ENCODE measurements at places on chromosomes 16 and 17. TPM values are rescaled to one million over a fixed set of nuclear protein-coding genes. Genes with fewer than 3 reads are reported as not detected.

DNA sequence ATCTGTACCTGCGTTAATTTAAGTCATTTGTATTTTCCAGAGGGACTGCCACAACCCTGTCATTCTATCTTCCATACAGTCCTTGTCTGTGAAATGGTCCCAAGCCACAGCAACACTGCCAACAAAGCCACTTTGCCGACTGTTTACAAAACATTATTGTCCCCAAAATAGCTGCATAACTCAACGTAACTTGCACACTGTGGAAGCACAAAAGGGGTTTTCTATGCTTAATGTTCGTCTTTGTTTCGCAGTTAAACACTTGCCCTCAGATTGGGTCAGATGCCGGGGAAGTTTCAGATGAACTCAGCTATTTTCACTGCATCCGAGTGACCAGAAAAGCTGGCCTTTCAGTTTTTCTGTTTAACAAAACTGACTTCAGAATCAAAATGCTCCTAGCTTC lies 4.6 kb downstream of the SEC14L5 start:
- no peak for DNase-seq

DNA sequence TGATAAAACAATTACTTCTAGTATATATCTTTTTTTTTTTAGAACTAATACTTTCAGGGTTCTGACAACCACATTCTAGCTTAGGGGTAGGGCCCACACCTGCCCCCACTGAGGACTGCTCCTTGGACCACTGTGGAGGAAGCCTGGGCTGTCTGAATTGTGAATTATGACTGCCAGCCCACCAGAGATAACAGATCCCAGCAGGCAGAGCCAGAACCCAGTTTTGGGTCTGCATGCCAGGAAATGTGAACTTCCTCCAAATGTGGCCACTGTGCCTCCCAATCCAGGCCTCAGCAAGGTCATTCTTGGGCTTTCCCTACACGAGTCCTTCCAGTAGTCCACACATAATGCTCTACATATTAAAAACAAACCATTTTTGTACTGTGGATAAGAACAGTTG lies 15.9 kb downstream of the VEZF1 start:
- no peak for DNase-seq

DNA sequence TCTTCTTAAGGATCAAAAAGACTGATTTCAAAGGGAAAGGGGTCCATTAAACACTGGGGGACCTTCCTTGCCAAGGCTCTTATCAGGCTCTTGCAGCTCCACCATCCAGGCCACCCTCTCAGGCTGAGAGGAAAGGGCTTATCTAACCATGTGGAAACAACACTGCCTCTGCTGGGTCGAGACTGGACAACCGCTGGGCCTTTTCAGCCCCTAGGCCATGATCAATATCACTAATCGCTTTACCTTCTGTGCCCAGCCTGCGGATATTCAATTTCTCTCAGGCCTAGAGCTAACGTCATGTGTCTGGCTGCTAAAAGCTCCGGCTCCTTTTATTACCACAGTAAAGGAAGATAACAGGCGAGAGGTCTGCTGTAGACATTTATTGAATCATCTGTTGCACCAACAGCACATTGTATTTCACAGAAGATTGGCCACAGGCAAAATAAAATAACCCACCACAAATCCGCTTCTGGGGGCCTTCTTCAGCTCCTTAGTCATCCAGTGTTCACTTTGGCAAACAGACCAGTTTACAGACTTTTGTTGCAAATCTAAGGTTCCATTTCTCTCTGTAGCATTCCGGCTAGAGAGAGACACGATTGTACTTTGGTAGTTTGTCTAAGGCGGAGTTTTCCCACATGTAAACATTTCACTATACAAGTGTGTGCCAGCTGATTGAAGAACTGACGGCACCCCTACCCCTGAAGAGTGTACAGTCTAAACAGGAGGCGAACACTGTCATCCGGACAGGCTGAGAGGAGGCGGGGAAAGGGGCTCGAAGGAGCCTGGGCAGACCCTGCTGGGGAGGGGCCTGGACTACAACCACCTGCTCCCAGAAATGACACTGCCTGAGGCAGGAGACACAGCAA lies 13.9 kb downstream of the CYB561 start:
- DNase-seq: no peak

GRCh38 chr16:53904533-53904932 lies 200.6 kb downstream of the FTO start:
- no peak for DNase-seq

RETREG3 gene
- 23.6 TPM for total RNA-seq

DNA sequence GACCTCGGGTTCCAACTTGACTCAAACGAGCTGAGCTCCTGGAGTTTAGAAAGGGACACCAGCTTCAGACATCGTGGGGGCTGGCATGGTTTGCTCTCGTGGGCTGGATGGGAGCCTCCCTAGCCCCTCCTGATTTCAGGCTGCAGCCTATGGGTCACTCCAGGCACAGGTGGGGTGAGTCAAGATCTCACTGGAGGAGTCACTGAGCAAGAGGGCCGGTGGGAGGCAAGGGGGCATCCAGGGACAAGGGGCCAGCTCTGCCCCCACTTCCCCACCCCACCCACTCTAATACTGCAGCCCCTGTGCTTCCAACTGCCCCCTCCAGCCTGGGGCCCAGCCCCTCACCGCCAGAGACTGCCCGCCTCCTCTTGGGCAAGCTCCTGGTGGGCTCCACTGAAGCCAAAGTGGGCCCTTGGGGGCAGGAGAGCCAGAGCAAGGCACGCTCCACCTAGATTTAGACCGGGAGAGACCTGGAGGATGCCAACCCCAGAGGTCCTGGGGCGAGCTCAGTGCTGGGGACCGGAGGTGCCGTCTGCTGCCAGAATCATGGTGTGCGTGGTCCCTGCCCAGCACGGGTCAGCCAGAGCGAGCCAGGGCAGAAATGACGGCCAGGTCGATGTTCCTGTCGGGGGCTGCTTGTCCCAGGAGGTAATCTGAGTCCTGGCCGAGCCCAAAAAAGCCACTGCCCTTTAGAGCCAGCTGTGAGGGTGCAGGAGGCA lies 6.4 kb downstream of the SLC16A3 start:
- no peak for DNase-seq

HAP1 gene
- total RNA-seq: 1.7 TPM

GRCh38 chr17:2899906-2900305 lies 103.7 kb downstream of the RAP1GAP2 start:
- no peak for DNase-seq

- no peak for DNase-seq
Observed at GRCh38 chr17:81080019-81080418, 45.1 kb downstream of the BAIAP2 start.

- DNase-seq: no peak
Observed at GRCh38 chr17:11671126-11671525, 72.9 kb downstream of the DNAH9 start.

GRCh38 chr17:77959926-77960521 lies 1.5 kb downstream of the TNRC6C start:
- DNase-seq: peak; percentile 53

DNA sequence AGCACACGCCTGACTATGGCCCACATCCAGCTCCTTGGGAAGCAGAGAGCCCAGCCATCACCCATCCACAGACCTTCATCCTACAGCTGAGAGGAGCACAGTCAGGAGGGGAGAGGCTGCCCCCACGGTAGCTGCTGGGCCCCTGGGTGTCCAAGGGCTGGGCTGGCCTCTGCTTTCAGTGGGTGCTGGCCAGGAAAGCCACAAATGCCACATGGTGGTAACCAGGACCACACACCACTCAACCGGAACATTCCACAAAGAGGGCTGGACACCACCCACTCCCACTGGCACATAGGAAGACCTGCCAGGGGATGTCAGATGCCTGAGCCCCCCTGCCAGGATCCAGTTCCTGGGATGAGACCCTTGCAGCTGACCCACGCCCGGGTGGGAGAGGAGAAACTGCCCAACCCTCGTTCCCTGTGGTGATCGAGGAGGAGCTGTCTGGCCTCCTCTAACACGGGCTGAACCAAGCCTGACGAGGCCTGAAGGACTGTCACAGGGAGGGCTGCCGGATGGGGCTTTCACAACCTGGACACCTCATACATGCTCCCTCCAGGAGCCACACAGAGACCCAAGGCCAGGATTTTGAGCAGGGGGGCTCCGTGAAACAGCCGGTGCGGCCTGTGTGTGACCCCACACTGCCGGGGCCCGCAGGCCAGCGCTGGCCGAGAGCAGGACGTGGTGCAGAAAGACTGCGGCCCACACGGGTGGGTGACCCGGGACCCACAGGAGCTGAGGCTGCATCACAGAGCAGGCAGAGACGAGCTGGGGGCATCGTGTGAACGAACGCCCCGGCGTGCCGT lies 30.7 kb downstream of the PIEZO1 start:
- DNase-seq: no peak

DNA sequence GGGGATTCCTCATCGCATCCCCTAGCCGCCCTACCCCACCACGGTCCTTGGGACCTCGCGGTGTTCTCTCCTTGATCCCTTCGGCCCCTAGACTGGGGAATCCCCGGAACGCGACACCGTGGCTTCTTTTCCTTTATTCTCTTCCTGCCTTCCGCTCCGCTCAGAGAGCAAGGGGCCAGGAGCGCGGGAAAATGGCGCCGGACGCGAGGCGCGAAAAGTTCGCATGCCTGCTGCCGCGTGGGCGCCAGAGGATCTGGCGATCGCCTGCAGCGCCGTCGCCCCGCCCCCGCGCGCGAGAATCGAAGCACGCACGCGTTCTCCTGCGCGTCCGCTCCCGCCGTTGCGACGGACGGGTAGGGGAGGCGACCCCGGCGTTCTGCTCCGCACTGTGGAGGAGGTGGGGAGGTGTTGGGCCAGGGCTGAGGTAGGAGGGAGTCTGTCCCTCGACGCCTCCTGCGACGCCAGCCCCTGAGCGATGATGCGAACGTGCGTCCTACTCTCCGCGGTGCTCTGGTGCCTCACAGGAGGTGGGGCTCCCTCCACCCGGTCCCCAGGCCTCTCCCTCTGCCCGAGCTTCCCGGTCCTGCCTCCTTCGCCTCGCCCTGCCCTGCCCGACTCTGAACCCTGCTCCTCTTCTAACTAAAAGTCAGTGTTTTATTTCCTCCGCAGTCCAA lies at the start of gene ZPBP2:
Gene ZPBP2, plus strand, starts transcription at position 323 of the 674 bp plus-strand sequence. Its CDS starts 153 bp downstream, at position 476.
- DNase-seq: no peak

DNA sequence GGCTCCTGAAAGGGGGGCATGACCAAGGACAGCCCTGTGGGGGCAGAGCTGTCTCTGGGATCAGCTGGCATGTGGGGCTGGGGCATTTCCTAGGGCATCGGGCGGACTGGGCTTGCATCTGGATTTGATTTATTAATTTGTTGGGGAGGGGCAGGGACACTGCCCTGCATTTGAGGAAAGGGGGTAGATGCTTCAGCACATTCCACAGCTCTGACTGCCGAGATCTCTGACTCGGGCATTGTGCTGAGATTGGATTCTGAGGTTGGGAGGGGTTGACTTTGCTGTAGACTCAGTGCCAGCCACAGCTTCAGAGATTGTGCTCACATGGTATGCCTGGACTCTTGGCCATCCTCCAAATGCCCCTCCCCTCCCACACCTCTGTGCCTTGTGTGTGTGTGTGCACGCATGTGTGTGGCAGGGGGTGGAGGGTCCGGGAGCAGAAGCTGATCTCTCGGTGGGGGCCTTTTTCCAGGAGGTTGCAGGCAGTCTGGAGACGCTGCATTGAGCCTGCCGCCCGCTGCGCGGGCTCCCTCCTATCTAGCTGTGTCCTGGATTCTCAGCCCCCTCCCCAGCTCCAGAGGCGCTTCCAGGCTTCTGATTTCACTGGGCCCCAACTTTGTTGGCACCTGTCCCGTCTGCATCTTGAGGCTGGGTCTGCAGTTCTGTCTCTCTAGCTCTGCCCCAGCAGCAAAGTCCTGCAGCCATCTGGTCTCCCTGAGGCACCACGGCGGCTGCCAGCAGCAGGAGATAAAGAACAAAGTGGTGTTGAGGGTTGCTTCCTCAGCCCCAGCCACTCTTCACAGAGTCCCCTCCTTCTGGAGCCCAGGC lies 14.9 kb downstream of the IGFBP4 start:
- no peak for DNase-seq

OR1A1 gene
- not detected for total RNA-seq

DNA sequence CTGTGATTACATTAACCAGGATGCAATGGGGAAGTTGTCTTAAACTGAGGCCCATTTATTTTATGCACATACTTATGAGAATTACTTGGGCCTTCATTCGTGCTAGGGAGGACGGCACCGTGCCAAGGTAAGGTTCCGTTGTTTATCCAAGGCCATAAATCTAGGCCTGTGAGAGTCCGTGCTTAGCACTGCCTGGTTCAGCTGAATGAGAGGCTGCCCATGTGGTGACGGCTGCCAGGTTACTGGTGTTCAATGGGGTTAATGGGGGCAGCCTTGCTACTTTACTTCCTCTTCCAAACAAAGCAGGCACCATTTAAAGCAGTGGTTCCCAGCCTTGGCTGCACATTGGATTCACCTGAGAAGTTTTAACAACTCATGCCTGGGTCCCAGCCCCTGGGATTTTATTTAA lies 135.1 kb upstream of the NOL11 start:
- DNase-seq: no peak

GRCh38 chr16:85570735-85571562 lies 42.2 kb upstream of the GSE1 start:
- DNase-seq: no peak

DNA sequence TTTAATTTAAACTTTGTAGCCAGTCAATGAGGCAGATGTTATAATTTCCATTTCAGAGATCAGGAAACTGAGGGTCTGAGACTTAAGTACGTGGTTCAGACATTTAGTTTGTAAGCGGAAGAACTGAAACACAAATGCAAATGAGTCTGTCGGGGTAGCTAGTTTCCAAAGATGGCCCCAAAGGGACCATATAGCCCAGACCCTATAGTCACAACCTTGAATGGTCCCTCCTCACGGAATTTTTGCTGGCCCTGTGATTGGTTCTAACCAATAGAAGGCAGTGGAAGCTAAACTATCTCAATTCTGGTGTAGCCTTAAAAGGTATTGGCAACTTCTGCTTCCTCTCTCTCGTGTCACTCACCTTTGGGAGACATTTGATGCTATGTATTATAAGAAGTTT lies 7.5 kb upstream of the BCO1 start:
- no peak for DNase-seq

GRCh38 chr16:49437344-49437743 lies 63.7 kb downstream of the C16orf78 start:
- DNase-seq: no peak

DNA sequence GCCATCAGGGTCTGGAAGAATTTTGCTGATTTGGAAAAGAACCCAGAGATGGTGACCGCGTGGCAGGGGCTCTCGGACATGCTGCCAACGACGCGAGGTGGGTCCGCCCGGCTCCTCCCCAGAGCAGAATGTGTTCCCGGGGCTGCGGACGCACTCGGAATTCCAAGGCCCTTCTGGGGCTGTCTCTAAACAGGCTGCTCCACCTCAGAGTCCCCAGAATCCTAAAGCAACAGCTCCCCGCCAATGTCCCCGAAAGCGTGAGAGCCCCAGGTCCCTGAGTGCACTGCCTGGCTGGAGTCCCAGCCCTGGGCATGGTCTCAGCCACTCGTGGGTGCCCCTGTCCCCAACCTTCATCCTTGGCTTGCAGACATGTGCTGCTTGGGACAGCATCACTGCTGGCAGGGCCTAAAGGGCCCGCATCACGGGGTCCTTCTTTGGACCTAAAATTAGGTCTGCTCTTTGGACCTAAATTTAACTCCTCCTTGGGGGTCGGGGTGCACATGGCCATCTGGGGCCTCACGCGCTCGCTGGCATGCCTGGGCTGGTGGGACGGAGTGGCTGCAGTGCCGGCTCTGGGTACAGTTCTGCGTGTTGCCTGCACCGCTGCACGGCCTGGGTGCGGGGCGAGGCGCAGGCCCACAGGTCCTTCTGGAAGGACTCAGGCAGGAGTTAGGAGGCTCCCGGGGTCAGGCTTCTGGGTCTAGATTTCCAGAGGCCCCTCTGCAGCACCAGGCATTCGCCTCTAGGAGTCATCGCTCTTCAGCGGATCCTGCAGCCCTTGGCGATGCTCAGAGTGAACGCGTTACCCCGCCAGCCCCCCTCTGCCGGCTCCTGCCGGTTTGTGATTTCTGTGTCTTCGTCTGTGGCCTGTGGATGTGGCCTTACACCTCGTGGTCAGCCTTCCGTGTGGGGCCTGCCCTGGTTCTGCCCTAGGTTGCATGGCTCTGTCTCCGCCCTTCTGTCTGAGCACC lies 41.9 kb upstream of the CHMP6 start:
- DNase-seq: peak; percentile 60

USH1G gene
- 0.25 TPM for total RNA-seq

All from neural progenitor cell (in vitro differentiated cells).